ENCODE measurements at places on chromosomes 12 and 14.

GRCh38 chr14:70188322-70188658 lies 461 bp downstream of the SLC8A3 start:
- no peak for DNase-seq

GRCh38 chr12:108484431-108484830 lies 30.6 kb upstream of the FICD start:
- no peak for DNase-seq

DNA sequence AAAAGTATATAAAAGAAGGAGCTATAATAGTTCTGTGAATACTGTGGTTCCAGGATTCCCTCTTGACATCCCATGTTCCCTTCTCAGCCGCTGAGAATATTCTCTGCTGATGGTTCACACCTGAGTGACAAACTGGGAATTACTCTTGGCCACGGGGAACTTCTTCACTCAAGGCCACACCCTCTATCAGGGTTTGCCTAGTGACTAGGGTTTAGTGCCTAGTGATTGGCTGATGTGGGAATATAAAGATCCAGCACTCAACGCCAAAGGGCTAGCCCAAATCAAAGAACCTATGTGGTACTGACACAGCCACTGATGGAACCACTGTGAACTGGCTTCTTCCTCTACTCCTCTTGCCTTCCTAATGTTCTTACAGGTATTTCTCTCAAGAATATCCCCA lies 248.4 kb downstream of the ASCL1 start:
- DNase-seq, result no peak

DNA sequence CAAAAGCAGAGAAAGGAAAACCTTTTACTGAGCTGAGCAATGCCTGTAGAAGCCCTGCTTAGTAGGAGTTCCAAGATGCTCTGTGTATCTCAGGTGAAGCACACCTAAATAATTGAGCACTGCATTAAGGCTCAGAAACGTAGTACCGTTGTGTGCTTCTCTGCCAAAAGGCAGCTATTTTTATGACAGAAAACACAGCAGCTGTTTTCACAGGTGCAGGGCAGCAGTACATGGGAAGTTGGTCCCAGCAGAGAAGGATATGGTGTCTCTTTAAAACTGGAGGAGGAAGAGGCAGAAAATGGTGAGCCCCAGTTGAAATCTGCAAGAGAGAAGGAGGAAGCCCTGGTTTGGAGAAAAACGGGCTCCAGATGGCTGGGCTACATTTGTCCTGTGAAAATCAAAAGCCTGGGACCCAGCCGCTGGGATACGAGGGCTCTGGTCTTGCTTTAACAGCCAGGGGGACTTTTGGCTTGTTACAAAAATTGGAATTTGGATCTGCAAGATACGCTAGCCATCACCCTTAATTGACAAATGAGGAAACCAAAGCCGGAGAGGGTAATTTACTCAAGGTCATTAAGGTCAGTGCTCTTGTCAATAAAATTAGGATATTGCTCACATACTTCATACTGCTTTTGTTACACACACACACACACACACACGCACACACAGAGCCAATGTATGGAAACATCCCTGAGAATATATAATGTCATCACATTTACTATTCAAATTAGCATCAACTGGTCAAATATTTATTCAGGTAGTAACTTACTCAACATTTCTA lies 27.3 kb downstream of the SPRING1 start:
- no peak for DNase-seq

DNA sequence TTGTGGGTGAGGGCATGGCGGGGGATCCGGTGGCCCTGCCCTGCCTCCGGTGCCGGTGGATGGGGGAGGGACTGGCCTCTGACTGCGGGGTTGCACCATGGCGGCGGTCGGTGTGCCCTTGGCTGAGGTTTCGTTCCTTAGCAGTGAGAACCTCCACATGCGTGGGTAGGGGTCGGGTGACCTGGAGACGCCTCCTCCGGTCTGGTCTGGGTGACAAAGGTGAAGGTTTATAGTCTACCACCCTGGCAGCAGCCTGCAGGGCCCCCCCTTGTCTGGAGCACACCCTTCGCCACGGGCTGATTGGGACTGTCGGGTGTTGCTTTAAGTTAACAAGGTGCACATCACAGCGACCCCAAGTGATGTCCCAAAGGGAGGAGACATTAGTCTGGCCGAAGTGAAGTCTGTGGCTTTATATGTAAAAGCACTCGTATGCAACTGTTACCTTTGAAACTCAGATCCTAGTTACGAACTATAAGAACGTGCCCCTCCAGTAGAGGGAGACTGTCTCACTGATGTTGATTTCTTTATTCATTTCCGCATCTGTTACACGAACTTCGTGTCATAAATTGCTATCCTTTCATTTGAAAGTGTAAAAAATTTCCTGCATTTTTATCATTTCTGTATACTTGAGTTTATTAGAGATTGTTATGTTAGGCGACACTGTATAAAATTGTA lies 74.4 kb downstream of the WDR20 start:
- no peak for DNase-seq

GRCh38 chr12:124904306-124905098 lies 9.9 kb downstream of the UBC start:
- no peak for DNase-seq

DNA sequence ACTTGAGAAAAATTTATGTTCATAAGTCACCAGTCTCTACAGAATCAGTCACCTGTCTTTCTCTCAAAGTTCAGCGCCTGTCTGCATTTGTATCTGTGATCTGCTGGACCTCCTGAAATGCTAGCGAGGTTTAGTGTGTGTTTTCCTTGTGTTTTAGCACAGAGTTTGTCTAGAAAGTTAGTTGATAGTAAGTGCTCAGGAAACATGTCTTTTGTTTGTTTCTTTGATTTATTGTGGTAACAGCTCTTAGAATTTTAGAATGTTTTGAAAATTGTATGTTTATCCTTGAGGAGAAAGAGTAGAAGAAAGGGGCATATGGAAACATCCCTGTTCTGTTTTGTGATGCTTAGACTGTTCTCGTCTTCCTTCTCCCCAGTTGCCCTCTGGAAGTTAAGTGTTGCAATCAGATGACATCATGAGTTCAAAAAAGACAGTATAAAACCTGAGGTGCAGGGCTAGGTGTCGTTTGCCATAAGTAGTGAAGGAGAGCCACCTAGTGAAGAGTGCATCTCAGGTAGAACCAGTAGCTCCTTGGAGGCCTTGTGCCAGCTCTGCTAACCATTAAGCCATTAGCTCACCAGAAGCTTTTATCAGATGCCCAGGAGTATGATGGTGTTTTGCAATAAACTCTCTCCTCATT lies 44.8 kb downstream of the FBXW8 start:
- DNase-seq, result no peak

GRCh38 chr12:47576289-47576945 lies 129.4 kb downstream of the RPAP3 start:
- no peak for DNase-seq

GRCh38 chr12:44509471-44509870 lies 366.6 kb downstream of the NELL2 start:
- DNase-seq, result no peak

DNA sequence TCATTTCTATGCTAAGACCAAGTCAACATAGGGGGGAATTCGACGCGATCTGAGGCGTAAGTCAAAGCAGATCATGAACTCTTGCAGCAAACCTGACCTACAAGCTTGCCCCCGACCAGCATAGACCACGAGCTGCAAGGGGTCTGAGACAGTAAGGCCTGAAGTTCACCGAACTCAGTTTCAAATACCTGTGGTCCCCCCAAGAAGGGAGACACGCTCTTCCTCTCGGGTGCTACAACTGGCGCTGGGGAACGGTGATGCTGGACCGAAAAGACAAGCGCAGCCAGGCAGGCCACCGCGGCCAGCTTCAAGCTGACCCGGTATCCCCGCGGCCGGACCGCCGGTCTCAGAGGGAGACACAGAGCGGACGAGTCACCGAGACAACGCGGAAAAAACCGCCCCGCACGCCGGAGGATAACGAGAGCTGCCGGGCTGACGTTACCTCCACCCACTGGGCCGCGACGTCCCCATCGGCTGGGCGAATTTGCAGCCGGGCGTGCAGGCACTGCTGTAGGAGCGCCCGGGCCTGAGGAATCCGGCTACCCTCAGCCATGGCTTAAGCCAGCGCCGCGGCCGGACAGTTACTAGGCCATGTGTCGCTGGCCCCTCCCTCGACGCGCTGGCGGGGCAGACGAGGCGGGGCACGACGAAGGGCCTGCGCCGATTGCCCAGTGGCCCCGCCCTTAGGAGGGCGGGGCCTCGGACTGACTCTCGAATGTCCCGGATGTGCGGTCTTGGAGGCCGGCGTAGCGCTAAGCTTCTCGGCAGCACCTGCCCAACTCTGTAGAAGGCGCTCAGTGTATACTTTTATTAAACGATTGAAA lies at the start of gene DTD2:
Gene DTD2, minus strand, starts transcription at position 666 of the 824 bp plus-strand sequence. Its CDS starts 113 bp downstream, at position 553.
- peak; percentile 93 for DNase-seq

GRCh38 chr12:44847888-44848702 lies 28.0 kb downstream of the NELL2 start:
- DNase-seq, result peak; percentile 81

DNA sequence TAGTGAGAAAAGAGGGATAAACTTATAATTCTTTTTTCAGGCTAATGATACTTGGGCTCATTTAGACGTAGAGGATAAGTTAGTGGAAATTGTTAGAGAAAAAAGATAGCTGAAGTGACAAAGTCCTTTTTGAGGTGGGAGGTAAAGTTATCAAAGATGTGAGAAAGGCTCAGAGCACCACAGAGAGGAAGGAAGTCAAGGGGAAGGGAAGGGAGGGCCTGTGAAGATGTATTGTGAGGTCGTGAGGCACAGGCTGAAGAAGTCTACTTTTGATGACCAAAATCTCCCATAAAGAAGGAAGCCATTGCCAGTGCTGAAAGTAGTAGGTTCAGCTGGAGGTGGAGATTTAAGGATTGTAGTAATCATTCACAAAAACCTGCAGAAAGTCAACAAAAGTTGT lies 19.4 kb upstream of the PTGDR start:
- no peak for DNase-seq

- DNase-seq, result no peak
Measured at GRCh38 chr14:47675466-47676314, at the start of gene MDGA2. Gene MDGA2 (minus strand): TSS chr14:47675605.
